Right hindlimb (tissue), 1 donor: ENCODE measurements at places on chromosomes 1 and 21.
A peak's percentile ranks its signal among the peaks of the same experiment; 100 is the strongest.

- DNase-seq, result no peak
Observed at GRCh38 chr21:17699524-17700189, 87.0 kb upstream of the BTG3 start.

DNA sequence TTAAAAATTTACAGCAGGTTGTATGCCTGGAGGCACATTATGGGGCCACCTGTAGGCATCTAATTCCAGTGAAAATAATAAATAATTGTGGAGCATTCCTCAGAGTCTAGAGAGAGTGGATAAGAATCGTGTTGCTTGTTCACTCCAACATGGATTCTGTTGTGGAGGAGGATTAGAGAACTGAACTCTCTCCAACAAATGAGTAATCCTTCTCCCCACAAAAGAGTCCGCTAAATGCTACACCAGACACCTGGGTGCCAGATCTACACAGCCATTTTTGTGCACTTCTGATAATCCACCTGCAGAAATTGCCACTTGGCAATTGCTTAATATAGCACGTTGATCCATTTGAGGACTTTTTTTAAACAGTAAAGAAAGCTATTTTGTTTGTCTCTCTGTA, 113.7 kb upstream of the DPYD start:
- DNase-seq, result no peak

- no peak for DNase-seq
Observed at GRCh38 chr1:110114173-110114572, 1.9 kb downstream of the UBL4B start.

GRCh38 chr1:116724765-116725375, 29.4 kb upstream of the CD2 start:
- DNase-seq, result peak; percentile 52

GRCh38 chr1:223775054-223775453, 62.7 kb downstream of the CAPN2 start:
- DNase-seq, result no peak

DNA sequence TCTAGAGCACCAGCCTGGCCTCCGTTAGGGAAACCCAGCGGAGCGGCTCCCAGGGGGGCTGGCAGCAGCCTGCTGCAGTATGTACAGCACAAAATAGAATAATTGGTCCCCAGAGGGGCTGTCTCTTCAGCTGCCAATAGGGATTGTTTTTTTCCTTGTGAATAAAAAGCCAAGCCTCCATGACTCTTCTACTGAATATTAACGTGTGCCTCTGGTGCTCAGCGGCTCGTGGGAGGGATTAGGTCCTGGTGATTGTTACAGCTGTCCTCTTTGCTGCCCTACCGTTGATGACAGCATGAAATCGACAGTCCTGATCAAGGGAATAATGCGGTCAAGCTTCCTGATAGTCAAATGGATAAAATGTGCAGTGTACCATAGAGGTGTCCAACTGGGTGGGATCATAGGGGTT, 190.7 kb upstream of the RUNX1 start:
- no peak for DNase-seq

DNA sequence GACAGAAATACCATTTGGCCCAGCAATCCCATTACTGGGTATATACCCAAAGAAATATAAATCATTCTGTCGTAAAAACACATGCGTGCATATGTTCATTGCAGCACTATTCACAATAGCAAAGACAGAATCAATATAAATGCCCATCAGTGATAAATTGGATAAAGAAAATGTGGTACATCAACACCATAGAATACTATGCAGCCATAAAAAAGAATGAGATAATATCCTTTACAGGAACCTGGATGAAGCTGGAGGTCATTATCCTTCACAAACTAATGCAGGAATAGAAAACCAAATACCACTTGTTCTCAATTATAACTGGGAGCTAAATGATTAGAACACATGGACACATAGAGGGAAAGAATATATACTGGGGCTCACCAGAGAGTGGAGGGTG, 109.6 kb upstream of the SLC35F3 start:
- DNase-seq, result no peak

DNA sequence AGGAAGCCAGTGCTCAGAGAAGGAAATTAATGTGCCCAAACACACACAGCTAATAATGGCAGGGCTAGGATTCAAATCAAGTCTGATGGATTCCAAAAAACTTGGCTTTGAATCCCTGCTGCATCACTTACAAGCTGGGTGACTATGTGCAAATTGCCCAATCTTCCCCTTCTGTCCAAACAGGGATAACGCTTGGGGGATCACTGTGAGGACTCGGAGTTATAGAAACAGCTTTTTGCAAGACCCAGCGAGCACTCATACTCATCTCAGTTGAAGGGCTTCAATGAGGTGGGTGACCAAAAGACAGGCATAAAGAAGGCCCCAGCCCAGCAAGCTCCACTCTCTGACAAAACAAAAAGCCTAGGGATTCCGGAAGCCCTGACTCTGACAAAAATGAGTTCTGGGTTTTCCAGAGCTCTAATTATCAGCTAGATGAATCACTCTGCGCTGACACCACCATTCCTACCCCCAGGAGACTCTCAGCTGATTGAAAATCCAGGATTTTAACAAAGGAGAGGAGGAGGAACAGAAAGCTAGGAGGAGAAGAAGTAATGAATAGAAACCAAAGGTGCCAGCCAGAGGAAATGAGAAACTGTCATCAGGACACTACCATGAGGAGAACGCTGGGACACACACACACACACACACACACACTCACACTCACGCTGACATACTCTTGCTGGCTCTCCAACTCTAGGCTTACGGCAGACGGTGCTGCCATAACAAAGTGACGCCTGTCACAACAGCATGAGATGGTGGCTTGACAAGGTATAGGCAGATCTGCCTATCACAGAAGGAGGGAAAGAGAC, 1.6 kb upstream of the STK40 start:
- DNase-seq, result no peak

- DNase-seq, result no peak
Observed at GRCh38 chr1:173417563-173417962, 59.6 kb upstream of the PRDX6 start.

DNA sequence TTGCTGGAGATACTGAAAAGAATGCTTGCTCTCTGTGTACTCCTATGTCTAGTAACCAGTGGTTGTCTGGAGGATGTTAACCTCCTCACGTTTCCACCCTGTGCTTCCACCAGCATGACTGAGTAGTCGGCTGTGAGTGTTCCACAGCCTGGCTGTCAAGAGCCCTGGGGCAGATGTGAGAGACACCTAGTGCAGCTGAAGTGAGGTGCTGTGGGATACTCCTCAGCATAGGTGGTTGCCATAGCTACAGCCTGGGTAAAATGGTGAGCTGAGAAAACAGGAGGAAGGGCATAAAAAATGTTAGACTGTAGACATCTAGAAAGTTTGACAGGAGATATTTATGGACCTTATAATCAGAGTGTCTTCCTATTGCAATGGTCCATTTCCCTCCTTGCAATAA, 15.8 kb downstream of the IVL start:
- DNase-seq, result no peak

DNA sequence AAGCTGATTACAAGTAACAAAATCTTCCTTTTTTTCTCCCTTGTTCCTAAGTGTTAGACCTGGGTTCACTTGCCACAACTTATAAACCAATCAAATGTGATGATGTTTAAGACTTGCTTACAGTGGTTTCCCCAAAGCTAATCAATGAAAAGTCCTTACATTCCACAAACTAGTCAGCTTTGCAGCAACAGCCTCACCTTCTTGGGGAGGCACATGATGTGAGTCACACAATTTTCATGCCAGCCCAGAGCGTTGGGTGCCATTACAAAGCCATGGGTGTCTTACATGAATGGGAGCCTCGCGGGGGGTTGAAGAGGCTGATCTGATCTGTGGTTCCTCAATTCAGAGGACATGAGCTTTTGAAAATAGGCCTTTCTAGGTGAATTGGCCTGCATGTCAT, 91.6 kb upstream of the UBE2U start:
- no peak for DNase-seq

GRCh38 chr1:20223551-20224419, 37.5 kb upstream of the PLA2G2C start:
- DNase-seq, result no peak

GRCh38 chr1:7390604-7391000, 380.5 kb upstream of the VAMP3 start:
- no peak for DNase-seq

GRCh38 chr1:38529391-38529790, 330.2 kb downstream of the RRAGC start:
- DNase-seq, result no peak

GRCh38 chr1:247107694-247108093, 3.5 kb upstream of the ZNF669 start:
- DNase-seq, result no peak

- no peak for DNase-seq
Observed at GRCh38 chr21:38500073-38500472, 1.8 kb upstream of the ERG start.

DNA sequence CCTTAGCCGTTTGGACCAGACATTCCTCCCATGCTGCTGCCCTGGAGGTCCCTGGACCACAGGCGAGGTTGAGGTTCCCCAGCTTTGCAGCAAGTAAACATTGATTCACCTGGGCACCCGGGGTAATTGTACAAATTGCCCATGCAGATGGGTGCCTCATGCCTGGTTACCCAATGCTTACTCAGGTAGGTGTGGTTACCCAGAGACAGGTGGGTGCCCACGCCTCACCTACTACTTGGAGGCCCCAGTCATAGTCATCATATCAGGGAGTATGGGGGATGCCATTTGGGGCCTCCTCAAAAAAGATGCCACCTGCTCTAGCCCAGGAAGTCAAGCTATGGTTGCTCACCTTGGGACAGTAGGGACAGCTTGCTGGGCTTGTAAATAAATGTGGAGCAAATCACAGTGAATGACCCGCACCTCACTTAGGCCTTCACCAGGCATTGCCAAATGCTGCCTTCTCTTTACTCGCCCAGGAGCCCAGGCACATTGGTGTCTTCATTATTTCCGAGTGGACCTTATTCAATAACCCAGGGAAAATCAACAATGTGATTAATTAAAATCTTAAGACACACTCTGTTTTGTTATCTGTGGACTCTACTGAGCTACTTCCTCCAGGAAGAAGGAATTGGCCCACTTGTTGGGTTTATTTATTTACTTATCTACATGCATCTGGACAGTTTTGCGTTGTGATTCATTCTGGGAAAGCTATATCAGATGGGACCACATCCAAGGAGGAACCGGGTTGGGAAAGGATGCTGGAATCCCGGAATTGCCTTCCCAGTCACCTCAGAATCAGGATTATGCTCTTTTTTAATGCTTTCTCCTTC, 35.6 kb upstream of the GRHL3 start:
- DNase-seq, result no peak

DNA sequence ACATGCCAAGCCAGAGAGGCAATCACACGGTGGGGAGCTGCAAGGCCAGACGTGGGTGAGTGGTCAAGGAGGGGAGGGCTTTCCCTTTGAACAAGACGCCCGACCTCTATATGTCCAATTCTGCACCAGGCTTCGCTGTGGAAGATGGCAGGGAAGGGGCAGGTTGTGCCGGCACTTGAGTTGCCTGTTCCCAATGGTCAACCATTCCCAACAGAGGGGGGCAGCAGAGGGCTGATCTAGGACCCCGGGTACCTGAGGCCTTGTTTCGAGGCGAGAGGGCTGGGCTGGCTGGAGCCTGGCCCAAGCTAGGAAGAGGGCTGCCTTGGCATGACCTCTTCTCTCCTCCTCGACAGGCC, 64.9 kb downstream of the TMEM53 start:
- no peak for DNase-seq

DNA sequence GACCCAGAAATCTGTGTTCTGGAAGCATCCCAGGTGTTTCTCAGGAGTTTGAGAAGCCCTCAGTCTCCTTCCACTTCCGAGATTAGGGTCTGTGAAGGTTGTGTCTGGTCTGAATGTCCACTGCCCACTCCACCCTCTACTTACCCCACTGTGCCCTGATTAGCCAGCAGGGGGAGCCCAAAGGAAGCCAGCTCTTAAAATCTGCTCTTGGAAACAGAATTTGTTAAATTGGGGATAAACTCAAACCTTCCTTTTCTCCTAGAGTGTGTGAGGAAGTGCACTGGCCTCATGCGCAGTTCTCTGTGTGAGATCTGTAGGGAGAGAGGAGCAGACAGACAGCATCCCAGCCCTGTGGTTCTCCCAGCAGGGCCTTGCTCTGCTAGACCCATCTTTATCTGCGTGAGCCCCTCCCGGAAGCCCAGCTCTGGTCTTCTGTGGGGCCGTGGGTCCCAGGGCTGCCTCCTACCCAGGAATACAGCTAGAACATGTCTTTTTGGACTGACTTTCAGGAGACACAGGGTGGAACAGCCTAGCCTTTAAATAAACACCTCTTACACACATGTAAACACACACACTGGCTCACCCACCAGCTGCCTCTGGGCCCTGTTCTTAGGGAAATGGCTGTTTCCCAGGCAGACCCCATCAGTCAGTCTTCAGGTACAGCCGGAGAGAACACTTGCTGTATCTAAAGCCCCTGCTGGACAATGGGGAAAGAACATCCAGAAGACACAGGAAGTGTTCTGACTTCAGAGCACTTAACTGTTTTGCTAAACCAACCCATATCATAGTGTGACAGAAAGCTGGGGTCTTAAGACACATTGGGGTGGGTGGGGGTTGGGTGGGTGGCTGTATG, 52.2 kb downstream of the SMYD2 start:
- peak; percentile 71 for DNase-seq

DNA sequence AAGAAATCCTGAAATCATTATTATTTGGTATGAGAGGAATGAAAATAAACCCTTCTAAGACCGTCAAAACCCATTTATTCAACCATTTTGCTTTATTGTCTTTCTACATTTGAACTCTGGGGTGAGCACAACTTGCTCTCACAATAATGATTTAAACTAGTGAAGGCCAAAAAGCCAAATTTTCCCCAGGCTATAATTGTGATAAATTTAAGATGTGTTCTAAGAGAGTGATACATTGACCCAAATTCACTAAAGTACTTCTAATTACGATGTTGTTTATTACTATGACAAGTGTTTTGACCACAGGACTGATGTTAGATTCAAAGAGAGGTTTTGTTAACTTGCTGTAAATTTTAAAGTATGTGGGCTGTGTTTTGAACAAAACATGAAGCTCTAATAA, 670.9 kb upstream of the NR5A2 start:
- DNase-seq, result no peak

GRCh38 chr1:224726441-224727182, 110.5 kb downstream of the CNIH3 start:
- no peak for DNase-seq

- no peak for DNase-seq
Observed at GRCh38 chr21:33980276-33980916, 64.8 kb upstream of the ATP5PO start.

DNA sequence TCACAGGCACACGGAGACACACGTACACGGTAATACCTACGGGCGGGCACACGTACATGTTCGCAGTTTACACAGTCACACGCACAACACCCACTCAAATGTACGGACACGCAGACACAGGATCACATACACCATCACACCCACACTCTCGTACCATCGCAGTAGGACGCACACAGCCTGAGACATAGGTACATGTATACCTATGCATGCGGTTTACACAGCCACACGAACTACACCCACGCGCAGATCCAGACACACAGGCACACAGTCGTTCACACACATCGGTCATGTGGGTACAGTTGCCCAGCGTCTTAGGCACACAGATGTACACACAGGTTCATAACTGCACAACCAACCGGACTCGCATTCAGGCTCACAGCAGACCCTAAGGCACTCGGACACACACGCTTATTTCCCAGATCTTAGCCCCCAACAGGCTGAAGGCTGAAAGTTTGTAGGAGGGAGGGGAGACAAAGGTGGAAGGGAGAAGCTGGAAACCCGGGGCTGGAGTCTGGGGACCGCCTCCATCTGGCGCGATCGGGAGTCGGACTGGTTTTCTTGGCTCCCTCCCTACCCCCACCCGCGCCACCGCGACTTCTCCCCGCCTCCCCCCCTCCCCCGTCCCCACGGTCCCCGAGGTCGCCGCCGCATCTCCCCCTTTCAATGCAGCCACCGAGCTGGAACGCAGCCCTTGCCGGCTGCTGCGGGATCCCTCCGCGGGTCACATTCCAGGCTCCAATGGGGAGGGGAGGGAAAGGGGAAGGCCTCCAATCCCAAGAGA, 51.9 kb upstream of the SYNC start:
- peak; percentile 34 for DNase-seq
